ENCODE measurements at places on chromosomes 5 and 9.

DNA sequence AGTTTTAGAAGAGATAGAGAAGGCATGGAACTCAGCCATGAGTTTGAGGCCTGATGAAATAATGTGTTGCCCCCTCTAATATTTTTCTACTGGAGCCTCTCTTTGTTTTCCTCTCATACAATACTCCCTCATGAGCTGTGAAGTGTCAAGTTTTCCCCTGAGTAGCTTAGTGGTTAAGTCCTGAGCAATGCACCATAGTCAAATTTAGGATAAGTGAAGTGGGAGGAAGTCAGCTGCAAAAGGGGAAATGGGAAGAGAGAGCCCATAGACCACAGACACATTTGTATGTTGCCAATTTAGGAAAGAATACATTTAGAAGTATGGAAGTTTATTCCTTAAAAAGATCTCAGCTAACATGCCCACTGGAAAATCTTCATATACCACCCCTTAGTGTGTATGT, 171.5 kb upstream of the NREP start:
- DNase-seq, result no peak

GRCh38 chr5:163079618-163080017, 357.8 kb upstream of the CCNG1 start:
- DNase-seq, result no peak

- DNase-seq, result no peak
These were observed 438.5 kb upstream of the RGMB start for GRCh38 chr5:98334946-98335345.

DNA sequence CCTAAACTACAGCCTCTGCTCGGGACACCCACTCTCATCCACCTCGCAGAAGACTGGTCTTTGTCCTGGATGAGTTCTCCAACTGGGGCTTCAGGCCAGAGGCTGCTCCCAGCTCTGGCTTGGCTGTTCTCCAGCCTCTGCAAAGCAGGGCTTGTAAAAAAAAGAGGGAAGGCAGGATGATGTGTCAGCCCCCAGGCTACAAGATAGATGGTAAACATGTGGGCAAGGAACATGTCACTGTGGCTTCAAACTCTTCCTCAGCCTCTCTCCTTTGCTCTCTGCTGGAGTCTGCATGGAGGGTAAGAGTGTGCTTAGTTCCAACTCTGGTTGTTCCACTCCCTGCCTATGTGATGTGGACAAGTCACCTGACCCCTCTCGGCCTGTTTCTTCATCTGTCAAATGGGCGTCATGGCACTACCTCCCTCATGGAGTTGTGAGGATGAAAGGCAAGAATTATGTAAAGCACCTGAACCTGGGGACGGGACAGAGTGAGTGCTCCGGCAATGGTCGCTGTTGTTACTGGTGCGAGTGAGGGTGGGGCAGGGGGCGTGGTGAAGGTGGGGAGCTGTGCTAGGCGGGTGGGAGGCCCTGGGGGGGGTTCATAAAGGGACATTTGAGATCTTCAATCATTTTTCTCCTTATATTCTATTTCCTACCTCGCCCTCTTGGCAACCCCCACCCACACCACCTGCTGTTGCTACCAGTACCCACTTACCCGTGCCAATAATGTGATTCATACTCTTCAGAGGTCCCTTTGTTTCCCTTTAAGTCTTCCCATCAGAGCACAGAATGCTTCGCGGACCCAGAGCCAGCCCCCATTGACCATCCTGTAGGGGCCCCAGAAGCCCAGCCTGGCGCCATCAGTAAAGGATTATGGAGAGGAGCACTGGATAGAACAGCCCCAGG, 6.8 kb upstream of the ZNF79 start:
- no peak for DNase-seq

- DNase-seq, result no peak
These were observed 3.8 kb downstream of the CCDC187 start for GRCh38 chr9:136300016-136300545.

DNA sequence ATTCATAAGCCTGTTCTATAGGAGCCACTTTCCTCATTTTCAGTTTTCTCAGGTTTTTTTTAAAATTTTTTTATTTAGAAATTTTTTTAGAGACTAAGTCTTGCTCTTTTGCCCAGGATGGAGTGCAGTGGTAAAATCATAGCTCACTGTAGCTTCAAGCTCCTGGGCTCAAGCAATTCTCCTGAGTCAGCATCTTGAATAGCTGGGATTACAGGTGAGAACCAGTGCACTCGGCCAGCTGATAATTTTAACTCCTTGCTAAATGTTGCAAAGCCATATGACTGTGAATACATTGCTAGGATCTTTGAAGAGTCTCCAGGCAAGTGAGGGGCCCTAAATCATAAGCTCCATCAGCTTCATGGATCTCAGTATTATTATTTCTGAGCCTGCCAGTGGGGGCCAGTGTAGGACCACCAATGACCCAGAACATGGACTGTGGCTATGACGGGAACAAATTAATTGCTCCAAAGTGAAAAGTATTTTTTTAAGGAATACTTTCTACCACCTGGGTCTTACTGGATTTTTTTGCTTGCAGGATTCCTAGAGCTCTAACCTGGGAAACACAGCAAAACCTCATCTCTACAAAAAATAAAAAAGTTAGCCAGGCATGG, 5.7 kb upstream of the GAPVD1 start:
- no peak for DNase-seq

DNA sequence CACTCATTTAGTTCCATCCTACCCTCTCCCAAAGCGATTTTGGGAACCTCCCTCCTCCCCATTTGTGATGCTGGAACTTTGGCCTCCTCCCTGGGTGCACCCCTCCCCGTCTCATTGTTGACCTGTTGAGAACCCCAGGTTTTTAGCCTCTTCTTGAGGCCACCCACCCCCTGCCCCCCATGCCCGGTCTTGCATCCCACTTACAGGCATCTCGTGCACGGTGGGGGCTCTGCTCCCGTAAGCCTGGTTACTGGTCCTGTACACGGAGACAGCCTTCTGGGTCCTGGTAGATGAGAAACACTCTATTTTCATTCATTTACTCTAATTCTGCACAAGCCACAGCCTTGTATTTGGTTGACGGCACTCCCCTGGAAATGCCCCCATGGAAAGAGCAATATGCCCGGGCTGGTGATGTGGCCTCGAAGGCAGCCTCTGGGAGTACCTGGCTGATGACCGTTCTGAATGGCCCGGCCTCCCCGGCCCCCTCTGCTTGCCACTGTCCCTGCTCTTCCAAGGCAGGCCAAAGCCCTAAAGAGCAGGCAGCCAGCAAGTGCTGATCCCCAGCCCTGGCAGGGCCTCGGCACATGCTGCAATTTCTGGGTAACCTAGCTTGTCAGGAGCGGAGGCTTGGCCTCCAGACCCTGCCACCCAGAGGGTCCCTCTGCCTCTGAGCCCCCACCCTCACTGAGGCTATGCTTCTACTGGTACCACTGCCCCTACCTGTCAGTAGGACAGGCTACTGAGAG, 1.9 kb upstream of the MRPS2 start:
- DNase-seq, result no peak

DNA sequence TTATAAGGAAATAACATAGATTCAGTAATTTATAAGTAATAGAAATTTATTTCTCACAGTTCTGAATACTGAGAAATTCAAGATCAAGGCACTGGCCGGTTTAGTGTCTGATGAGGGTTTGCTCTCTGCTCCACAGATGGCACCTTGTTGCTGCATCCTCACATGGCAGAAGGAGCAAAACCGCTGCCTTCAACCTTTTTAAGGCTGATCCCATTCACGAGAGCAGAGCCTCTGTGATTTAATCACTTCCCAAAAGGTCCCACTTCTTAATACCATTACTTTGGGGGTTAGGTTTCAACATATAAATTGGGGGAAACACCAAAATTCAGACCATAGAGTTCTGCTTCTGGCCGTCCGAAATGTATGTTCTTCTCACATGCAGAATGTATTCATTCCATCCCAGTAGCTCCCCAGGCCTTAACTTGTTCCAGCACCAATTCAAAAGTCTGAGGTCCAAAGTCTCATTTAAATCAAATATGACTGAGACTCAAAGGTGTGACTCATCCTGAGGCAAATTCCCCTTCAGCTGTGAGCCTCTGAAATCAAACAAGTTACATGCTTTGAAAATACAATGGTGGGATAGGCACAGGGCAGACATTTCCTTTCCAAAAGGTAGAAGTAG, 30.6 kb downstream of the BAAT start:
- DNase-seq, result no peak

DNA sequence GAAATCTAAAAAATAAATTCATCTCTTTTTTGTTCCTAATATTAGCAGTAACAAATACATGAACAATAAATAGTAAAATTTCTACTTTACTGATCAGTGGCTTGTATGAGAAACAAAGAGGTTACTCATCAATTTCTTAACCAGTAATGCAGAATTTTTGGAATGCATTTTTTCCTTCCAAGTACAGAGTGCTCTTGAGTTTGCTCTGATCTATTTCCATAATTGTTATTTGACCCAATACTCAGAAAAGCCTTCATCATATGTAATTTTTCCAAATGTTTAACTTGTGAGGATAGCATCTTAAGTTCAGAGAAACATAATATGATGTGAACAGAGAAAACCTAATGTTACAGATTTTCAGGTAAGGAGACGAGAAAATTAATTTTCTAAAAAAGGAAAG, 47.3 kb downstream of the FBN2 start:
- DNase-seq, result no peak

GRCh38 chr5:1354576-1354975, 9.7 kb upstream of the CLPTM1L start:
- no peak for DNase-seq

DNA sequence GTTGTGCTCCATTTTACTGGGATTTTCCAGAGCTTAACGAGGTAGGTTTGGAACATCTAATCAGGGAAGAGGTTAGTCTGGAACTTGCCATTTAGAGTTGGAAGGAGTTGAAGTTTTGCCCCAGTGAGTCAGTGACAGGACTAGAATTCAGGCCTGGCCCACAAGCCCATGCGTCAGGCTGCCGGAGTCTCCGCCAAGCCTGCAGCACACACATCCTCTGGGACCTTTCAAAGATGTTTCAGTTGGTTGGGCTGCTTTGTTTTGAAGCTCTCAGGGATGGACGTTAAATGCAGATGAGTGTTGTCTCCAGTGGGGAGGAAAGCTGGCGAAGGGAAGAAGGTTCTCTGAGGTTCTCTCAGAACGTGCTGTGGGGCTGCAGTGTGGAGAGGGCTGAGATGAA, 147.0 kb downstream of the PSAT1 start:
- no peak for DNase-seq

DNA sequence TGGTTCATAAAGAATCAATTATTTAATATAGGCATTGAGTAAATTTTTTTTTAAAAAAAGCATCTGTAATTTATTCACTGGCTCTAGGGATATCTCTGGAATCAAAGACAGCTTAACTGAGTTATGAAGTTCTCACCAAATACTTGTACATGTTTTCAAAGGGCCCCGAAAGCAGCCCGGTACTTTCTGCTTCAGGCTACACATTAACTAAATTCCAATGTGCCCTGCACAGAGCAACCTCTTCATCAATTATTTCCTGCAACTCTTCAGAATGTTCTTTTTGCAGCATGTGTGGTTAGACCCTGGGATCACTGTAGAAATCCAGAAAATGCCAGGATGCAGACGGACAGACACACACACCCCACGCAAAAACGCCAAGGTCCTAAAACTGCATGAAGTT, 209.0 kb downstream of the EFNA5 start:
- no peak for DNase-seq

DNA sequence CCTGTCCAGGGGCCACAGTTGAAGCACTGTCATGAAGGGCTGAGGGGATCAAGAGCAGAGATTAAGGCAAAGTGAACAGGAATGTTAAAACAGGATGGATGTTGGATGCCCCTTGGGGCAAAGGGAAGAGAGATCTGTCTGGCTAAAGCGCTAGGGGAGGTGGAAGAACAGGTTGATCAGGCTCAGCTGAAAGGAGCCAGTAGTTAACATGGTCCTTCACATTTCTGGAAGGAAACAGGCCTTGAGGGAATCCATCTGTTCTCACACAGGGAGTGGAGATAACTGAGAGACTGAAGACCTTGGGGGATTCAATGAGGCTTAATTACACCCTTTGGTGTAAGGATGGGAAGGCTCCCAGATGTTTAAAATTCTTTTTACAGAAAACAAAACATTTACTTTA, 5.8 kb downstream of the HAPLN1 start:
- DNase-seq, result no peak

GRCh38 chr5:35003018-35003957, 44.5 kb downstream of the AGXT2 start:
- DNase-seq, result peak; percentile 25

- DNase-seq, result no peak
These were observed 18.4 kb downstream of the FNBP1 start for GRCh38 chr9:130024597-130024994.

DNA sequence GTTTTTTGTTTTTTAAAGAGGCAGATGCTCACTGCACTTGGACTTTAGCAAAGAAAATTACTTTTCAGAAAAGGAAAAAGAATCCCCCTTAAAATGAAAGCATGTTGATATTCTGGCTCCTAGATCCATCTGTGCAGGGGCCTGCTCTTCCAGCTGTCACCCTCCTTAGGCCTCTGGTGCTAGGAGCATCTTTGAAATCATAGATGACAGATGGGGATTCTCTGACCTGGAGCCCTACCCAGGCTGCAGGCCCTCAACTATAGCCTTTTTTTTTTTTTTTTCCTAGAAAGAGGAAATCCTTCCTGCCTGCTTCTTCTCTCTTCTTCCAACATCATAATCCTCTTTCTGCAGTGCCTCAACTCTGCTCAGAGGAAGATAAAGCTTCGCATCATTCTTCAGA, 16.3 kb upstream of the DCP2 start:
- DNase-seq, result no peak

DNA sequence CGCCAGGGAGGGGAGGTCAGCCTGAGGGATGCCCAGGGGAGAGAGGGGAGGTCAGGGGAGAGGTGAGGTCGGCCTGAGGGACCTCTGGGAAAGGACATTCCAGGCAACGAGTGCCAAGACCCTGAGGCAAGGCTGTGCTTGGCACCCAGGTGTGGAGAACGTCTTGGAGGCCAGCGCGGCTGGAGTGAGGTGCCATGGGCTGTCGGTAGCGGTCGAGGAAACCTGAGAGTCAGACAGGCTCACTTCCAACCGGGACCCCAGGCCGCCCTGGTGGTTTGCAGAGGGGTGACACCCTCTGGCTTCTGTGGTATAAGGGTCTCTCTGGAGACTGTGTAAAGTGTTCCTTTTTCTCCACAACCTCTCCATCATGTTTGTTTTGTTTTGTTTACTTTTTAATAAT, 82.9 kb downstream of the CACNA1B start:
- DNase-seq, result no peak

- DNase-seq, result no peak
These were observed 20.4 kb upstream of the EXOC3 start for GRCh38 chr5:422323-423232.

DNA sequence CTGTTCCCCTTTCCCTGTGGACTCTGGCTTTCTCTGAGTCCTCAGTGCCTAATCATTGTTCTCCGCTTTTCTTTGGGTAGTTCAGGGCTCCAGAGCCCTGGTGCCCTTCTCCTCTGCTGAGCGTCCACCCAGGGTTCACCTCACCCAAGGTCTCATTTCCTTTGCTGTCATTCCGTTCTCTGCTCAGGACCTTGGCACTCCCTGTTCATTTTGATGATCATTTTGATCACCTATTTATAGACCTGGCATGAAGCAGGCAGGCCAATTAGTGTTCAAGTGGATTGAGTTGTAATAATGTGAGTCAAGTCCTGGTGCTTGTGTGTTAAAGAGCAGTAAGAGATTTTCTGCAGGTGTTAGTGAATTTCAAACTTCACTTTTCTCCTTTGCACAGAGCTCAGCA, 3.6 kb downstream of the TRIO start:
- DNase-seq, result no peak

All from activated CD4-positive, CD25-positive, alpha-beta regulatory T cell treated with anti-CD3 and anti-CD28 coated beads, Interleukin-2, amount 50 U/mL, for 16 hours (primary cell).